HS-27A (cell line): ENCODE measurements at places on chromosomes 7 and 10.
A peak's percentile ranks its signal among the peaks of the same experiment; 100 is the strongest.

DNA sequence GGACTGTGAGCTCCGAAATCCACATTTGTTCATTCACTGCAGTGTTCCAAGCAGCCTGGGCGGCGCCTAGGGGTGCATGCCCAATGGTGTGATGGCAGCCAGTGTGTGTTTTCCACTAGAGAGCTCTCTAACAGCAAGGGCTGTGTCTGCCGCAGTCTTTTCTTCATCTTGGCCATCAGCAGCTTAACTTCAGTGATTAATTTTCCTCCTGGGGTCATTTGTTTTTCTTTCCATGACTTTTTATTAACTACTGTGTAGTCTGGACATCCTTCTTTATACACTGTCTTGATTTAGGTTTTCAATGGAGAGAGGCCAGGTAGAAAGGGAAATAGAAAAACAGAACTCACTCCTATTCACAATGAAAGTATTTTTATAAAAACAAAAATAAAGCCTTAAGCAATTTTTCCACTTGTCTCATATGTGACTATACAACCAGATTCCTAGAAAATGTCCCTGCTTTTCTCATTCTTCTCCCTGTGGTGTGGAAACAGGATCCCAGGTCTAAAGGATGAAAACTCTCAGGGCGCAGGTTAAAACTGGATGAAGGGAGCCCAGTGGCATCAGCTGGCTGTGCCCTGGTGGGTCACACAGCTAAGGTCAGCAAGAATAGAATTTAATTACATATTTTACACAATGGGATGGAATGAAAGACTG lies 176.8 kb downstream of the PKD1L1 start:
- DNase-seq: no peak

DNA sequence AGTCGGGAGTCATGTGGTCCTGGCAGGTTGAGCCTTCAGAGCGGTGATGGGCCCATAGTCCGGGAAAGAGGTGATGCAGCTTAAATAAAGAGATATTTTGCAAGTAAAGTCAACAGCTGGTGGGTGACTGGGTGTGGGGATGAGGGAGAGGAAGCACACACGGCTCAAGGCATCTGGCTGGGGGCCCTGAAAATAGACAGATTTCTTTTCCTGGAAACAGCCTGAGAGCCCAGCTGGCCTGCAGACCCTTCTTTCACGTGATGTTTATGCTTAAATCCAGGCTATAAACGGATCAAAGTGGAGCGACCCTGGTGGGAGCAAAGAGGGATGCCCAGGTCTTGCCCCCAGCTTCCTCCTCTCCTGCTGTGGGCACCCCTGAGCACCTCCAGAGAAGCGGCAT lies 149.1 kb downstream of the TEX36 start:
- DNase-seq: no peak

DNA sequence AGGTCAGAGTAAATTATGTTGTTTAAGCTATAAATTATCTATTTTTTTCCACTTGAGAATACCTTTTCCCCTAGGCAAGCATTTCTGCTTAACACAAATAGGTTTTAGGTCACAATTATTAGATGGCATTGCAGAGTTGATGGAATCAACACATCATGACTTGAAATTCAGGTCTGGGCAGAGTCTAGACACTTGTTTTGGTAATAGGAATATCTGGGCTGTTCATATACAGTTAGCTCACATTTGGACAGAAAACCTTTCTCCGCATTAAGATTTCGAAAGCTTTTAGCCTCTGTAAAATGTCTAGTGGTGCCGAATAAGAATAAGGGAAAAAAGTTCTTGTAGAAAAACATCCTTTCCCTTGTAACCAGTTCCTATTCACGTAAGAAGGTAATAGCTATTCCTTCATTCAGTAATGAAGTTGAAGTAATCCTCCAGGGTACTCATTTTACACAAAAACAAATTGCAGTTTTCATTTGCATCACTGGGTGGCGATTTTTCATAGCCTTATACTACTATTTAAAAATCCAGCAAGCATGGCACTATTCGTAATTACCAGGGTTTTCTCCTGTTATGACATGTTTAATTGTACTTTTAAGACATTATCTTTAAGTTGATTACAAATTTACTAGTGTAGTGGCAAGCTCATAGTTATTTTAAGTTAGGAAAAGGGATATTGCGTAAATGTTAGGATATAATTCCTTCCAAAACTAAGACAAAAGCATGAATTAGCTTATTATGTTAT lies 37.0 kb downstream of the RPA3 start:
- peak; percentile 11 for DNase-seq

DNA sequence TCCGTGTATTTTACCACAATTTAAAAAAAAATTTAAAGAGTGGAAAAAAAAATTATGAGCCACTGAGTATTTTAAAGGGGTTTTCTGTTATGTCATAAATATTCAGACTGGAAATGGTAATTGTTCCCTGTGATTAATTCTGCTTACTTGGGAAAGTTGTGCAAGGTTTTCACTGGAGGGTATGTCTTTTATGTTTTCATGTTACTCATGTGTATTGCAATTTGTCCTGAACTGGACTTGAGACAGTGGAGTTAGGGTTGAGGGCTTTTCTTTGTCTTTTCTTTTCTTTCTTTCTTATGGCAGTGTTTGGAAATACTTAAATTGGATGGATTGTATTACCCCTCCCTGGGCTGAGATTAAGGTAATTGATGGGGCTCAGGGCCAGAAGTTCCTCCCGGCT lies 257.7 kb downstream of the BAMBI start:
- DNase-seq: no peak

GRCh38 chr10:110686949-110687348 lies 42.8 kb downstream of the RBM20 start:
- DNase-seq: no peak

- DNase-seq: peak; percentile 42
Measured at GRCh38 chr7:98286093-98286539, 4.6 kb downstream of the BRI3 start.

DNA sequence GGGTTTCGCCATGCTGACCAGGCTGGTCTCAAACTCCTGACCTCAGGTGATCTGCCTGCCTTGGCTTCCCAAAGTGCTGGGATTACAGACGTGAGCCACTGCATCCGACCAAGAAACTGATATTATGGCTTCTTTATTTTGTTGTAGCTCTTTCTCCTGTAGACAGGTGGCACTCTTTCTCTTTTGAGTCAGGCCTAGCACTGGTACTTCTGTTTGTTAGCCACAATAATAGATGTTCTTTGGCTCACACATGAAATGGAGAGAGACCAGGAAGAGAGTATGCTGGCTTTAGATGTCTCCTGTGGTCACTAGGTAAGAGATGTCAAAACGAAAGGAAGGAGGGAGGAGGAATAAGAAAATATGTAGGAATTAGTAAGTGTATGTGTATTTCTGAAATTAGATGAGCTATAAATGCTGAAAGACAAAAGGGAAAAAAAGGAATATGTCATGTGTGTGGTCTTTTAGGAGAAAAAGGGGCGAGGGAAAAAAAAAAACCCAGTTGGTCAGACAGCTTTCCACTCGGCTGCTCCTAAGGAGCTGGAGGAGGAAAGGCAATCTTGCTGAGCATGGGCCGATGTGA lies 78.7 kb downstream of the CLEC2L start:
- no peak for DNase-seq

DNA sequence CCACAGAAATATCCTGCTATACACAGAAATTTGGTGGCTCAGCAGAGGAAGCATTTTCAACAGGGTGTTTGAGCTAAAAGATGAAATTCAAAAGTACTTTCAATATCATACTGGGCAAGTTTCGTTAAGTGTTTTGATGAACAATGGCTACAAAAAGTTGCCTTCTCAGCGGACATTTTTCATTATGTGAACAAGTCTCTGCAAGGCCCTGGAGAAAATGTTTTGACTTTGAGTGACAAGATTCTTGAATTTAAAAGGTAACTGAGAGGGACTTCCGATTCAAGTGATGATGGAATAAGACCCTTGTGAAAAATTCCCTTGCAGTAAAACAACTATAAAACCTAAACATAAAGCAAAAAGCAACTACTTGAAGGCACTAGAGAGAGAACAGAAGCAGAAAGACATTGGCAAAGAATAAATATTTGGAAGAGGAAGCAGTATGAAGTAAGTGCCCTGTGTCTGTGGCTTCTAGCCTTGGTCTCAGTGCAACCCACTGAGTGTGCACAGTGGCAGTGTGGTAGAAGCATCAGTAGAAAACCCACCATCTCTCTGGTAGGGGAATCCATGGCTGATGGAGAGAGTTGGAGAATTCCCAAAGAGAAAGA lies 62.5 kb upstream of the NAMPT start:
- DNase-seq: no peak

DNA sequence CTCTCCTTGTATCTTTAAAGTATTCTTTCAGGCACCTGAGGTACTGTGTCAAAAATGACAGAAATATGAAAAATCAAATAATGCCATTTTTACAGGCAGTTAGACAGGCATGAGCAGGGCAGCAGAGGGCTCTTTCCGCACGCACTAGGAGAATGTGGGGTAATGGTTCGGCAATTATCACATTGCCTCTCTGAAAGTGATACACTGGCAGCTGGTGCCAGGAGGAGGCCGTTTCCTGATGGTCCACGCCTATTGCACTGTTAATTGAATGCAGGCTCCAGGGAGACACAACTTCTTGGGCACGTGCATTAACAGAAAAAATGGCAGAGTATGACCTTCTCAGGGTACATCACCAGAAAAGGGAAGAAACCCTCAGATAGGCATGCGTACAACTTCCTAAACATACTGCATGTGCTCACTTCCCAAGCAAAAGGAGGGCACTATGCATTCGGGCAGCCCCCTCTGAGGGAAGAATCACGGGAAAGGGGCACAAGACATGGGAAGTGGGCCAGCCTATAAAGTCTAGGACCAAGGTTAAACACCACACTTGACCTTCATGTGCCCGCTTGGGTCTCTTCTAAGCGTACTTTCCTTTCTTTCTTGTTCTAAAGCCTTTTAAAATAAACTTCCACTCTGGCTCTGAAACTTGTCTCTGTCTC lies 161.7 kb downstream of the TNS3 start:
- no peak for DNase-seq

- no peak for DNase-seq
Measured at GRCh38 chr10:6250745-6251144, 48.0 kb downstream of the PFKFB3 start.

DNA sequence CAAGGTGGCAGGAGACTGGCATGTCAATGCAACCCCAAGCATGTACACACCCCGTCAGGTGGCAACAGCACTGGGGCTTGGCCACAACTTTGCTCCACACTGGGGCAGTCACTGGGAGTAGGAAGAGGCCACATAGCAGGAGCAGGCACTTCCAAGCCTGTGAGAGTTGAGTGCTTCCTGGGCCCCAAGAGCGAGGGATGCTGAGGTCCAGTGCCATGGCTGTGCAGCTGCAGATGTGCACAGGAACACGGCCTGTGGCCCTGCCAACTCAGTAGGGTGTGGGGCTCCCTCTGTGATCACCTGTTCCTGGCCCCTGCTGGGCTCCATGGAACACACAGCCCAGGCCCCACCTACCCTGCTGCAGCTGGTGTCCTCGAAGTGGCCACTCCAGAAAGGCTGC lies 932.8 kb upstream of the SORCS1 start:
- DNase-seq: no peak

DNA sequence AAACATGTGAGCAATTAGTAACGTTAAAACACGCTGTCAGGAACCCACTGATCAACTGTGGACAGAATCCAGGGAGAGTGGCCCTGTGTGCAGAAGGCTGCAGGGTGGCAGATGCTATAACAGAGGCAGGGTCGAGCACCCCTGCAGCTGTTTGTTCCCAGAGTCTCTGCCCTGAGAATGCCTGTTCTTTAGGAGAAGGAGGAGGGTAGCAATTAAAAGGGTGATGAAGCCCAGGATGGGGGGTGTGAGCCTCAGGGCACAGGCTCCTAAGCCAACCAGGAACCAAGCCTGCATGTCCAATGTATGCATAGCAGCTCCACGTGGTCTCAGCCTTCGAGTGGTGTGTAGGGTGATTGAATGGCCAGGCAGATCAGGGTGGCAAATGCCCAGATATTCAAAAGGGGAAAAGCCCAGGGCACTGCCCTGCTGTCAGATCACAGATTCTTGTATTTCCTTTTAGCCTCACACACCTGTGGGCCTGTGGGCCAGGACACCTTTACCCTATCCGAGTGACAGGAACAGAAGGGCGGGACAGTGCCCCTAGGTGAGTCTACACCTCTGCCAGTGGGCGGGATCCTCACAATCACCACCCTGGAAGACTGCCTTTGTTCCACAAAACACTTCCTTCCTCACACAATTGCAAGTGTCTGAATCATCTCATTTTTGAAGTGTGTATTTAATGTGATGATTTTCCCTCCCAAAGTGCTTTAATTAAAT lies 7.3 kb downstream of the WDFY4 start:
- no peak for DNase-seq

GRCh38 chr10:97762816-97763215 lies 9.0 kb downstream of the SFRP5 start:
- DNase-seq: no peak

DNA sequence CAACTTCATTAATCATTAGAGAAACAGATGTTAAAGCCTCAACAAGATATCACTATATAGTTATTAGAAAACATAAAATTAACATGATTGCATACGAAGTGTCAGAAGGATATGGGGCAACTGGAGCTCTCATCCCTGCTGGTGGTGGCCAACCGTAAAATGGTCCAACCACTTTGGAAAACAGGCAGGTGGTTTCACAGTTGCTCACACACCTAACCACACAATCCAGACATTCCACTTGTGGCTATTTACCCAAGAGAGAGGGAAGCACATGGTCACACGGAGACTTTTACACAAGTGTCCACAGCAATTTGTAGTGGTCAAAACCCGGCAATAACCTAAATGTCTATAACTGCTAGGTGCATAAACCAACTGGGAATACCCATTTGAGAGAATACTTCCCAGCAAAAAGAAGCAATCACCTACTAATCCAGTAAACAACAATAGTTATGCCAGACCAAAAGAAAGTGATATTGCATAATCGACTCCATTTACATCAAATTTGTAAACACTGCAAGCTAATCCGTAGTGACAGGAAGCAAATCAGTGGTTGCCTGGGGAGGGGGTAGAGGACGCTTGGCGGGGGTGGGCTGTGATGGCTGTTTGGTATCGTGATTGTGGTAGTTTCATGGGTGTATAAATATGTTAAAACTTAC lies 91.8 kb downstream of the LARP4B start:
- no peak for DNase-seq

DNA sequence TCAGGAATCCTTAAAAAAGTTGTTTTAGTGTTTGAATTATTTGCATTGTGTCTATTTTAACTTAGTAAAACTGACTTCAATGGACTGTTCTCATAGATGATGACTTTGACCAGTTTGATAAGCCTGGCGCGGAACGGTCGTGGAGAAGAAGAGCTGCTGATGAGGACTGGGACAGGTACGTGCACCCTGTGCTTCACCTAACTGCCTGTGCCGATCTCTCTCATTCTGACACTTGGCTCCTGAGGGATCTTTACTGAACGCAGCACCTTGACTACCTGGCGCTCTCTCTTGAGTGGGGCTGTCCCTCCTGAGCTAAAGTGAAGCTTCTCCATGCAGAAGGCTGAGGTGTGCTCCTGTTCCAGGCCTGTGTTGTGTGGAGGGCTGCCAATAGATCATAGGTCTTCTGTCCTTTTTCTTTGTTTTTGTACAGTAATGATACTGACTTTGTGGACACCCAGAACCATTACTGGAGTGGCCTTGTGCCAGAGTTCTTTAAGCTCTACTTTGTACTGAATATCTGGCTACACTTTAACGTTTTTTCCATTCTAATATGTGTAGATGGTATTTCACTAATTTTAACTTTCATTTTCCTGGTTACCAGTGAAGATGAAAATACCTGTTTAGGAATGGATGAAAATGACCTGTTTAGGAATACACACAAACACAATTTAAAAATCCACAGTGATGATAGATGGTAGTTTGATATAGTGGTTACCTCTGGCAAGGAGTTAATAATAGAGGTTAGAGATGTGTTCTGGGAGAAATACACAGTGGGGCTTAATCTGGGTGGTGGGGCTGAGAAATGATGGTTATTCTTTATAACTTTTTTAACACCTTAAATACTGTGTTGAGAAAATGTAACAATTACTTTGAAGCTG lies 20.9 kb downstream of the RBM33 start:
- DNase-seq: no peak

GRCh38 chr10:56266120-56266519 lies 94.9 kb downstream of the ZWINT start:
- DNase-seq: no peak
